ENCODE measurements at places on chromosomes 13 and 19.

DNA sequence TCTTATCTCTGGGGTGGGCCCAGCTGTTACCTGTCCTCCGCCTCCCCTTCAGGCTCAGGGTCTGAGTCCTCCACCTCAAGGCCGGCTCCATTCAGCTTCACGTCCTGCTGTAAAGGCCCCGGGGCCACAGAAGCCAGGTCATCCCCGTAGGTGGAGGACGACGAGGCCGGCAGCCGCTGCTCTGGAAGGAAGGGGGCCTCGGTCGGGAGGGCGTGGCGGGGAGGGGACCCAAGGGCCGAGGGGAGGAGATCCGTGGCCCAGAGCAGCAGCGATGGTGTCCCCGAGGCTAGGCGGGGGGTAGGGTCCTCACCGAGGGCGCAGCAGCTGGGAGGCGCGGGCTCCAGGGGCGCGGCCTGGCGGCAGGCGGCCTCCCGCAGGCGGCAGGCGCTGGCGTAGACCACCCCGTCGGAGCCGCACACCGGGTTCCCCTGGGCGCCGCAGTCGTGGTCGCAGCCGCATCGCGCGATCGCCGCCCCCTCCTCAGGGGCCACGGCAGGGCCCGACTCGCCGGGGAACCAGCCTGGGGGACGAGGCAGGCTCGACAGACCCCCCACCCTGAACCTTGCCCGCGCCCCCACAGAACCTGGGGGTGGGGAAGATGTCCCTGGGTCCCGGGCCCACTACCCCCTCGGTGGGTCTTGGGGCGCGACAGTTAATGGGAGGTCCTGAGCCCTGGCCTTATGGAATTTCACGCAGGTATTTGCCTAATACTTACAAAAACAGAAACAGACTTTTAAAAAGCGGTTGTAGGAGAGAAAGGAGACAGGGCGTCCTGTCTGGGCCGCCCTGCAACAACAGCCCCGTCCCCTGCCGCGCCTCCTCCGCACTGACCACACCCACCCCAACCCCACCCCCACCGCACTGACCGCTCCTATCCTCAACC, 7.6 kb downstream of the F2RL3 start:
- peaks cover 58% of the 10 kb centered on the region for H3K4me1 ChIP-seq
- H3K27ac ChIP-seq = peak overlapping the region; percentile 34
- H3K4me3 ChIP-seq = peak overlapping the region; percentile 46
- no peaks in the 10 kb centered on the region for H3K36me3 ChIP-seq
- DNase-seq = peak; percentile 45
- H3K27me3 ChIP-seq = peaks cover 34% of the 10 kb centered on the region

DNA sequence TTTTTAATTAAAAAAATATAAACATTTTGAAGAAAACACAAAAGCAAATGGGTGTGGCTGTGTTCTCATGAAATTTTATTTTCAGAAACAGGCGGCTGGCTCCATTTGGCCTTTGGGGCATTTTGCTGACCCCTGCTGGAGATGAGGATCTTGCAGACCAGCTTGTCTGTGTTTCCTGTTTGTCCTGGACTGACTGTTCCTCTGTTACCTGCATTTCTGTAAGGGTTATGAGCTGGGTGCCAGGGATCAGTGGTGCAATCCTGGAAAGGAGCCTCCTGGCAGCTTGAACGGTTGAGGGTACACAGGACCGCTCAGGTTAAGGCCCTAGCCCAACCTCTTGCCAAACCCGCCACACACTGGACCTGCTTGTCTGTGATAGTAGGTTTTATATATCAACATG, 49.9 kb downstream of the ZNF787 start:
- no peak overlapping the region for H3K4me3 ChIP-seq
- H3K27me3 ChIP-seq = no peaks in the 10 kb centered on the region
- DNase-seq = no peak

GRCh38 chr19:40981591-40981990, 9.5 kb upstream of the CYP2B6 start:
- H3K27me3 ChIP-seq = peaks cover 7% of the 10 kb centered on the region
- H3K27ac ChIP-seq = no peak overlapping the region
- no peaks in the 10 kb centered on the region for H3K4me1 ChIP-seq
- H3K4me3 ChIP-seq = no peak overlapping the region
- no peak for DNase-seq
- H3K36me3 ChIP-seq = no peaks in the 10 kb centered on the region

GRCh38 chr13:92640936-92641335, 585.7 kb upstream of the GPC6 start:
- no peak for DNase-seq
- no peak overlapping the region for H3K27ac ChIP-seq
- H3K4me1 ChIP-seq = no peaks in the 10 kb centered on the region

DNA sequence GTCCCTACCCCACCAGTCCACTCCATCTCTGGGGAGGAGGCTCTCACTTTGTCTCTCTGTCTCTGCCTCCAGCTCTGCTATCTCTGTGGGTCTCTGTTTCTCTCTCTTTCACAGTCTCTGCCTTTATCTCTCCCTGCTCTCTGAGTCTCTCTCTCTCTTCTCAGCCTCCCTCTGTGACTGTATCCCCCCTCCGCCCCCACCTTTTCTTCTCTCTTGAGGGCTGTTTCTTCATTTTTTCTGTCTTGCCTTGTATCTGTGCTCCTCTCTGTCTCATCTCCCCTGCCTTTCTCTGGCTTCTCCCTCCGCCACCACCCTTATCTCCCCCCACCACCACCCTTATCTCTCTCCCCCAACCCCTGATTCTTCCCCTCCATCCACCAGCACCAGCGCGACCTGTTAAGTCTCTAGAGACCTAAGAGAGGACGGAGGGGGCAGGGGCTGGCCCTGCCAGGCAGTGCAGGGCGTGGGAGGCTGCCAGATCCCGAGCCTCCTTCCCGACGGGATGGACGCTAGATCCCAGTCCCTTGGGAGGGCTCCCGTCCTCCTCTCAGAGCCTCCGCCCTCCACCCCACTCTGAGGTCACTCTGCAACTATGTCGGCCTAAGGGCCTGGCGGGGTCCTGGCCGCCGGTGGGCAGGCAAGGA, 1.0 kb downstream of the AXL start:
- peaks cover 3% of the 10 kb centered on the region for H3K4me1 ChIP-seq
- no peaks in the 10 kb centered on the region for H3K36me3 ChIP-seq
- no peak overlapping the region for H3K4me3 ChIP-seq
- no peak overlapping the region for H3K27ac ChIP-seq
- peaks cover 2% of the 10 kb centered on the region for H3K27me3 ChIP-seq

GRCh38 chr19:35714601-35715354, 3.0 kb upstream of the KMT2B start:
- no peak for DNase-seq
- peaks cover 41% of the 10 kb centered on the region for H3K4me1 ChIP-seq
- H3K36me3 ChIP-seq = peaks cover under 1% of the 10 kb centered on the region
- no peak overlapping the region for H3K4me3 ChIP-seq
- H3K27me3 ChIP-seq = no peaks in the 10 kb centered on the region
- H3K27ac ChIP-seq = no peak overlapping the region

DNA sequence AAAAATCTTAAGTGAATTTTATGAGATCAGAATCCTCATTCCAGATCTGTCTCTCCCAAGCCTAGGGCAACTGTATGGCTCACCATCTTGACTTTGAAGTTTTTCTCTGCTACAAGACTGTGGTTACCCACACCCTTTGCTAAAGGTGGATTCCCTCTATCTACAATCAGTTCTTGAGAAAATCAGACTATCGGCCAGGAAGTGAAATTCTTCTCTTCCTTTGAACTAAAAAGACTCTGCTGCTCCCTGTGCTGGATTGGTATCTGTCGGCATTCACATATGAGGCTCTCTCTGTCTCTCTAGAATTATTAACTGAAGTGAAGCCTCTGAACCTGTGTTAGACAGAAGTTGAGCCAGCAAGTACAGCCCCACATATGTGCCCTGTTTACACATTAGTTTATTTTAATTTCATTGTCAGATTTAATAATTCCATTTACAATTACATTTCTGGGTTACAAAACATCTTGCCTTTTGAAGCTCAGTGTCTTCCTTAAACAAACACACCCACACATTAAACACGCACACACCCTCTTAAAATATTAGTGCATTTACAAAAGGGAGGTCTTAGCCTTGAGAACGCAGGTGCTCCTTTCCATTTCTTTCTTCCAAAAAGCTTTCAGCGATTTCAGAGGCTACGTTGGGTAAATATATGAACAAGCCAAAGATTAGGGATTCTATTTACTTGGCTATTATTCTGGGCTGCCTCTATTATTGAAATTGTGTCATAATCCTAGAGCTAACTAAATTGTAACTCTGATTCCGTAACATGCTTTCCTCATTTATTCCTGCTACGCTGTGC, 145.7 kb downstream of the MIPEP start:
- H3K27ac ChIP-seq = no peak overlapping the region
- peaks cover 3% of the 10 kb centered on the region for H3K4me1 ChIP-seq
- no peak overlapping the region for H3K4me3 ChIP-seq
- DNase-seq = no peak
- H3K27me3 ChIP-seq = no peaks in the 10 kb centered on the region
- H3K36me3 ChIP-seq = peaks cover 2% of the 10 kb centered on the region

DNA sequence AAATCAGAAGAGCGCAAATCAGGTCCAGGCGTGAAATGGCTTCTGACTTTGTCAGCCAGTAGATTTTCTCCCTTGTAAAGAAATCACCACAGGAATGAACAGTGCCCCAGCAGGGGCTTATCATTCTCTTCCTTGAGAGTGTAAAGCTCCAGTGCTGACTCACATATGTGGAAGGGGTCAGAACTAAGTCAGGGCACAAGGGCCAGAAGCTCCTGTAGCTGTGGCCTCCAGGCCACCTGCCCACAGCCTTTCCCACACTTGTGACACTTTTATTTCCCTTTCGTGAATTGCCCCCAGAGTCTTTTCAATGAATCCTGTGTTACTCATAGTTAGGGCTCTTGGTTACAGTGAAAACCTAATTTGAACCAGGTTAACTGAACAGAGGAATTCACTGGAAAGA, 99.6 kb downstream of the SUCLA2 start:
- H3K36me3 ChIP-seq = no peaks in the 10 kb centered on the region
- H3K4me3 ChIP-seq = no peak overlapping the region
- DNase-seq = no peak
- no peaks in the 10 kb centered on the region for H3K27me3 ChIP-seq

Measured in common myeloid progenitor, CD34-positive (primary cell).